Tibial artery (tissue), 4 donors: ENCODE measurements at places on chromosomes 4 and X.

- no peak for DNase-seq
- no peaks in the 10 kb centered on the region for H3K36me3 ChIP-seq
- no peaks in the 10 kb centered on the region for H3K27me3 ChIP-seq
- no peak overlapping the region for H3K4me3 ChIP-seq
- no peak overlapping the region for H3K27ac ChIP-seq
- H3K4me1 ChIP-seq = no peaks in the 10 kb centered on the region
These were observed 560.5 kb downstream of the MID1IP1 start for GRCh38 chrX:39361736-39362135.

DNA sequence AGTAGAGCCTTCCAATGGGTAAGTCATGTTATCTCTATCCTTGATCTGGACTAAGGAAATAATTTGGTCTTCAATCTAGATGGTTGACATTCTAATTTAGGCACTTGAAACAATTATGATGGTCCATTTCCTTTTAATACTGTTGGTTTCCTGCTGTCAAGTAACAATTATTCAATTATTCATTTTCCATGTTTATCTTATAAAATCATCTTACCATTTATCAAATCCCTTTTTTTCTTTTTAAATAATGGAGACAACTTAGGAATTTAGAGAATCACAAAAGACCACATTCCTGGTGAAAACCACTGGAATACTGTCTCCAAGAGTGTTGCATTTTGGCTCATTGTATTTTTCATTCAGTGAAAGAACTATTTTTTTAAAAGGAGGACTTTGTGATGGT lies 148.7 kb upstream of the CTSO start:
- H3K36me3 ChIP-seq = no peaks in the 10 kb centered on the region
- no peaks in the 10 kb centered on the region for H3K4me1 ChIP-seq

DNA sequence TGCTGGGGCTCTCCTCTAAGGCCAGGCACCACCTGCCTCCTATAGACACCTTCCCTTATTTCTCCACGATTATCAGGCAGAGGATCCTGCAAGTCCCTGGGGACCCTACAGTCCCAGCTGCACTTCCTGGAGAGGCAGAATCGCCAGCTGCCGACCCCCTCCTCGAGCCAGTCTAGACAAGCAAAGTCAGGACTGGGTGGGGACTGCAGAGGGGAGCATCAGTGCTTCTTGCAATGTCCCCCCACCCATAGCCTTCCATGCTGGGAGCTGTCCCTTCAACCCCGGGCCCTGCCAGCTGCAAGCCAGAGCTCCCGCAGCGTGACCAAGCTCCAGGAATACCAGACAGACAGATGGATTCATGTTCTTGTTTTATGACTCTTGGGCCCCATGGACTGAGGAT lies 1.4 kb upstream of the CRMP1 start:
- no peak for DNase-seq
- H3K27me3 ChIP-seq = peaks cover 68% of the 10 kb centered on the region
- H3K4me3 ChIP-seq = no peak overlapping the region
- H3K27ac ChIP-seq = no peak overlapping the region
- peaks cover 6% of the 10 kb centered on the region for H3K4me1 ChIP-seq

DNA sequence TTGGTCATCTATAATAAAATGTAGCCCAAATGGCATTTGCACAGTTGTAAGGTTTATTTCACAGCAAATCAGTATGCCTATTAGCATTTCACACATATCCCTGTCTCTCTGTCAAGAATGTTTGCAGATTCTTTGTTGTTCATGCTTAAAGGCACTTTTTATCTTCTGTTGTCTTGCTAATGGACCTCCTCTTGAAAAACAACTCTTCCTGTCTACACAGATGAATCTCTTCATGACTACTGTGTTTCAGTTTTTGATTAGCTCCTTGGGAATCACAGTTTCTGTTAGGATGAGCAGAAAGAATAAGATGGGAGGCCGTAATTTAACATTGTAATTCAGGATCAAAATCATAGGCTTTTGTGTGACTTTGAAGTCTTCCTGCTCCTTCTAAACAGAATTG lies 35.5 kb upstream of the SLC4A4 start:
- no peaks in the 10 kb centered on the region for H3K4me1 ChIP-seq
- H3K36me3 ChIP-seq = no peaks in the 10 kb centered on the region
- DNase-seq = no peak
- H3K4me3 ChIP-seq = no peak overlapping the region

DNA sequence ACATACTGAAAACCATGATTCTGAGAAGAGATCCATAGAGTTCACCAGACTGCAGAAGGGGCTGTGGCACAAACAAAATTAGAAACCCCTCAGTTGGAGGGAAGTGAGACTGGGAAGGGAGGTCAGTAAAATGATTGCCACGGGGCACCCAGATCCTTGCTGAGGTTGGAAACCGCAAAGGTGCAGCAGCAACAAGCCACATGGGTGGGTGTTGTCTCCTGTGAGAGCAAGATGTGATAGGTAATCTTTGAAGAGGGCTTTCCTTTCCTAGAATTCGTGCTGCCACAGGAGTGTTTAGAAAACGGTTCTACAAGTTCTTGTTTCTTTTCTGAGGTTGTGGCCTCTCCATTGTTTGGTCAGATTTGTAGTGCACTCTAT lies 85.5 kb downstream of the NFKB1 start:
- H3K4me1 ChIP-seq = no peaks in the 10 kb centered on the region
- H3K36me3 ChIP-seq = peaks cover 39% of the 10 kb centered on the region

DNA sequence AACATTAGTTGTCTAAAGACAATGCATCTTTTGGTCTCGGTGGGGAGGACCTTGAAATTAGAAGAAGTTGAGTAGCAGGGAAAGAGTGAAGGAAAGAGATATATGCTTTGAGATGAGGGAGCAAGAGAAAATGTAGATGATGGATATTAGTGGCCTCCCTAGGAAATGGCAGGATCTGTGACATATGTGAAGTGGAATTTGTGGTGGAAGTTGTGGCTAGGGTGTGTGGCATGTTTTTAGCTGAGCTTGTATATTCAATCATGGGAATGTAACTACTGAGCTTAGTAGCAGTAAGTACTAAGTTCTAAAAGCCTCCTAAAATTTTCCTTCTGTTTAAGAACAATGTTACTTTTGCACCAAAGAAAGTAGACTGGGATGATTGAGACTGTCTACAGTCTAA lies 382.8 kb upstream of the CTSO start:
- no peaks in the 10 kb centered on the region for H3K4me1 ChIP-seq
- H3K27me3 ChIP-seq = no peaks in the 10 kb centered on the region
- H3K36me3 ChIP-seq = no peaks in the 10 kb centered on the region
- DNase-seq = no peak

- DNase-seq = no peak
- H3K27ac ChIP-seq = no peak overlapping the region
- no peaks in the 10 kb centered on the region for H3K27me3 ChIP-seq
- no peaks in the 10 kb centered on the region for H3K36me3 ChIP-seq
- H3K4me3 ChIP-seq = no peak overlapping the region
- H3K4me1 ChIP-seq = peaks cover 9% of the 10 kb centered on the region
These were observed 88.8 kb downstream of the SORCS2 start for GRCh38 chr4:7280926-7281690.

DNA sequence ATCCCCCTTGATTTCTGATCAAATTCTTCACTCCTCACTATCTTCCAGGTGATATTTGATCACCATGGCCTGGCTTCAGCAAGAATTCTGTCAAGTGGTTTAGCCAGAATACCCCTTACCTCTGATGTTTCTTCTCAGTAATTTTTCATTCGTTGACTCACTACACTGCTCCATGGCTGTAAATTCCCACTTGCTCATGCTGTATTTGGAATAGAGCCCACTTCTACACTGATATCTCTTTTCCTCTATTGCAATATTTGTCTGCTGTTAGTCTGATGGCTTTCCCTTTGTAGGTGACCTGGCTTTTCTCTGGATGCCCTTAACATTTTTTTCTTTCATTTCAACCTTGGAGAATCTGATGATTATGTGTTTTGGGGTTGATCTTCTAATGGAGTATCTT lies 73.9 kb upstream of the DIPK2B start:
- no peak overlapping the region for H3K4me3 ChIP-seq
- no peak for DNase-seq

GRCh38 chr4:88063634-88064296 lies 56.3 kb downstream of the PKD2 start:
- DNase-seq = no peak
- no peak overlapping the region for H3K27ac ChIP-seq

DNA sequence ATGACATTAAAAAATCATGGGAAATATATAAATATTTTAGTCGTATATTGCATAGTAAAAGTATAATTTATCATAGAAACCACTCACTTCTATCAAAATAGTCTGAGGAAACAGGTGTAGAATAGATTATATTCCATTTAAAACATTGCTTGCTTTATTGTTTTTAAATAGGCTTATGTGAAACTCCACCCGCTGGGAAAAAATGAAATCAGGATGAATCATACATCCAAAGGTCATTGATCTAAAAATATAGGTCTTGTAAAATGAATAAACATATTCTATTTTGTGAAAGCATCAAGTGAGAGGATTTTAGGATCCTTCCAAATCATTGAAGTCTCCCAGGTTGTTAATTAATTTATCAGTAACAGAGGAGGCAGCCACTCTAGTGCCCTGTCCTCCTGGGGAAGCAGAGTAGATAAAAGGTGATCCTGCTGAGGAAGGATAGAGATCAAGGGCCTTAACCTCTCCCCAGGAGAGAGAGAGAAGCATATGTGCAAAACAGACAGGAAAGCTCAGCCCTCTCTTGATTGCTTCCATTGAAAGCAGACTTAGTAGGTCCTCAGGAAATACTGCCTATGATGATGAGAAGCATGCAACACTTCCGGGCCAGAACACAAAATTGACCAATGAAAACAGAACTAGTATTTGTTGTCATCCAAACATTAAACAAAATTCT lies 96.8 kb upstream of the MAP9 start:
- no peaks in the 10 kb centered on the region for H3K36me3 ChIP-seq
- no peaks in the 10 kb centered on the region for H3K27me3 ChIP-seq
- no peak overlapping the region for H3K4me3 ChIP-seq
- H3K4me1 ChIP-seq = peaks cover 61% of the 10 kb centered on the region
- DNase-seq = no peak

- H3K36me3 ChIP-seq = peaks cover 82% of the 10 kb centered on the region
- no peak overlapping the region for H3K27ac ChIP-seq
- H3K4me1 ChIP-seq = no peaks in the 10 kb centered on the region
- no peak overlapping the region for H3K4me3 ChIP-seq
These were observed 84.7 kb downstream of the CRMP1 start for GRCh38 chr4:5808081-5808741.

DNA sequence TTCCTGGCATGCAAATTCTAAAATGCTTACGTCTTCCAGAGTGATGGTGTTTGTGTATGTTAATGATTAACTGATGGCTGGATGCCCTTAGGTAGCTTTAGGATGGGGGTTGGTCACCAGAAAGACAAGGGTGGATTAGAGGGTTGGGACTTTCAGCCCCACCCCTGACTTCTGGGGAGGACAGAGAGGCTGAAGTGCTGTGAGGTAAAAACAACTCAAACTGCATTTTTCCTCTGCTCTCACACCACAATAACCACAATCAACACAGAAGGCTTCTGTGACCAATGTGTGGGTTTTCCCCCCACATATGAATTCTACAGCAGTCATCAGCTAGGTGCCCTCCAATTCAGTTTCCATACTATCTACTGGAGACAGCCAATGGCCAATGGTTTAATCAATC lies 18.7 kb upstream of the DDIT4L start:
- no peak overlapping the region for H3K4me3 ChIP-seq
- H3K4me1 ChIP-seq = no peaks in the 10 kb centered on the region
- no peak for DNase-seq
- H3K27ac ChIP-seq = no peak overlapping the region
- H3K27me3 ChIP-seq = no peaks in the 10 kb centered on the region

DNA sequence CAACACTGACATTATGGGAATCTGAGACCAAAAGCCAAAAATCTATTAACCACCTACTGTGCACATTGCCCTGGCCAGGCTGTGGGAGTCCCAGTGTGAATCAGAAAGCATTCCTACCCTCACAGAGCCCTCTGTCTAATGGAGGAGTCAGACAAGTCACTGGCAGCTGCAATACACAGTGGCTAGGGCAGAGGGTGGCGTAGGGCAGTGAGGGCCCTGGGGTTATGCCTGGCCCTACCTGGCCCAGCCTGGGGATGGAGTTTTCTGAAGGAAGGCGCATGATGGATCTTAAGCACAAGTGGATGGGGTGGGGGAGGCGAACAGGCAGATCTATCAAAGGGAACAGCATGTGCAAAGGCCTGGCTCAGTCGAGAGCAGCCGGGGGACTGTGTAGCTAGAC lies 10.8 kb downstream of the JAKMIP1 start:
- no peaks in the 10 kb centered on the region for H3K36me3 ChIP-seq
- no peaks in the 10 kb centered on the region for H3K4me1 ChIP-seq
- no peaks in the 10 kb centered on the region for H3K27me3 ChIP-seq
- DNase-seq = no peak
- H3K4me3 ChIP-seq = no peak overlapping the region

DNA sequence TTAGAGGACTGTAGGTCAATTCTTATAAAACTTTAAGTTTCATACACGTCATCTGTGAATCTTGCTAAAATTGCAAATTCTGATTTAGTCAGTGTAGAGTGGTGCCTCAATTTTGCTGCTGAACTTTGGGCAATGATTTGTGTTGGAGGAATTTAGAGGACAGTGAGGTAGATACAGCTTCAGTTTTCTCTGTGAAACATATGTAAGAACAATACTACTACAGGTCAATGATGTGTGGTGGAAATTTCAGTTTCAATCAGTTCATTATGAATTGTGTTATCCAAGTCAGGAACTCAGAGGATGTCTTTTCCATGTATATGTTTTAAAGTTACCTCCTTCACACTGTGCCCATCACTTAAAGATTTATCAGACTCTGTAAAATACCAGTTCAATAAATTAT lies 1597.8 kb upstream of the PCDH10 start:
- no peaks in the 10 kb centered on the region for H3K4me1 ChIP-seq
- no peak overlapping the region for H3K27ac ChIP-seq
- H3K4me3 ChIP-seq = no peak overlapping the region
- DNase-seq = no peak

DNA sequence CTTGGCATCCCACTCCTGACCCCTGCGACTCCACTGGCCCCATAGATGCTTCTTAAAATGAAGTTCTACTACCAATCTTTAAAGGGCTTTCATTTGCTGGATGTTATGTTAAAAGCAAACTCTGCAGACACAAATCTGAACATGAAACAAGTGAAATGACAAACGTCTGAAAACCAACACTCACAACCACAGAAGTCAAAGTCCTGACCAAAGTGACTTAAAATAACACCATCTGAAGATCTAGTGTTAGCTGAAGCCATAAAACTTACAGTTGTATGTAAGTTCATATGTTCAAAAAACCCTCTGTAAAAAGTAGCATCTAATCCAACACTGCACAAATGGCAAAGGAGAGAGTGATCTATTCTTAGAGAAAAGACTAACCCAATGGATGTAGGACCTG lies 178.7 kb downstream of the SH3KBP1 start:
- H3K36me3 ChIP-seq = no peaks in the 10 kb centered on the region
- no peak for DNase-seq
- H3K4me3 ChIP-seq = no peak overlapping the region
- peaks cover 9% of the 10 kb centered on the region for H3K4me1 ChIP-seq
- no peak overlapping the region for H3K27ac ChIP-seq

DNA sequence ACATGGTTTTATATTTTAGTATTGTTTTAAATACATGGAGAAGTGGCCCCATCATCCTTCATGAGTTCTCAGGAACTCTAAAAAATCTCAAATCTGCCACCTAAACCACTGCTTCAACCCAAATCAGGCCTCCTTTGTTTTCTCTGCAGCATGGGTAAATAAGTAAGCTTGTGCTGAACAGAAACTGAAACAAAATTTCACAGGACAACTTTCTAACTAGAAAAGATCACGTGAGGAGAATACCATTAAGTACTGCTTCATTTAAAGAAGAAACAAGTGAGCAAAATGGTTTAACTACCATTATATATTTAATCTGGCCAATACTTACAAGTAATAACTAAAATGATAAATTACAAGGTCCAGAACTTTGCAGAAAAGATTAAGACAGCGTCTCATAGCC lies 2.5 kb downstream of the ARAP2 start:
- peaks cover 3% of the 10 kb centered on the region for H3K4me1 ChIP-seq
- H3K36me3 ChIP-seq = no peaks in the 10 kb centered on the region
- no peak overlapping the region for H3K27ac ChIP-seq
- no peak overlapping the region for H3K4me3 ChIP-seq
